ENCODE measurements at places on chromosomes 4 and X.

DNA sequence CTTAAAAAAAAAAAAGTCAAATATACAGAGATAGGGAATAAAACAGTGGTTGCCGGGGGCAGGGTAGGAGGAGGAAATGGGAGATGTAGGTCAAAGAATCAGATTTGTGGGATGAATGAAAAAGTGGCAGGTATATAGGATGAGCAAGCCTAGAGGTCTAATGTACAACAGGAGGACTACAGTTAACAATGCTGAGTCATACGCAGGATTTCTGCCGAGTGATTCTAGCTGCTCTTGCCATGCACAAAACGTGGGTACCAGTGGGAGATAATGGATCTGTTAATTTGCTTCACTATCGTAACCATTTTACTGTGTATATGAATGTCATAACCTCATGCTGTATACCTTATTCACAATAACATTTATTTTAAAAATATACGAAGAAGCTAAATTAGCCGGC, 10.7 kb upstream of the MTNR1A start:
- no peak for DNase-seq

DNA sequence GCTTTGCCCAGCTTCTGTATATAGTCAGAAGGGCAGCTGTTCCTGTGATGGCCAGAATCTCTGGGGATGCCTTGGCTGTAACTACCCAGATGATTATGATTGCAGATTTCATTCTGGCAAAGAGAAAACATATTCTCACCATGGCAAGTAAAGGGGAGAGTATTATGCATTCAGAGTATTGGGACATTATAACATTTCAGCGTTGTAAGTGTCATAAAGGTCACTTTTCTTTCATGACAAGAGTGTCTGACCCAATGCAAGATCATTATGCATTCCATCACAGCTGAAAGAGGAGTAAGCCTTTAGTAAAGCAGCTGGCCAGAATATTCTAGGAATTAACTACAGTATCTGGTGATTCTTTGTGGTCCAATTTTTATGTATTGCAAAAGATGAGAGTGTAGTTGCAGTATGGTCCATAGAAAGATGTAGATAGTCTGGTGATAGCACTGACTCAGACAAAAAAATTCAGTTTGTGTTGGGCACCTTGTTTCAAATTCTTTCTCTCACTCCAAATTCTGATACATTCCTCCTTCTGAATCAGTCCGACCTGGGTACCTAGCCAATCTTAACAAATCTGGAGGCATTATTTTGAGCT, 2366.3 kb downstream of the PCDH7 start:
- no peak for DNase-seq

DNA sequence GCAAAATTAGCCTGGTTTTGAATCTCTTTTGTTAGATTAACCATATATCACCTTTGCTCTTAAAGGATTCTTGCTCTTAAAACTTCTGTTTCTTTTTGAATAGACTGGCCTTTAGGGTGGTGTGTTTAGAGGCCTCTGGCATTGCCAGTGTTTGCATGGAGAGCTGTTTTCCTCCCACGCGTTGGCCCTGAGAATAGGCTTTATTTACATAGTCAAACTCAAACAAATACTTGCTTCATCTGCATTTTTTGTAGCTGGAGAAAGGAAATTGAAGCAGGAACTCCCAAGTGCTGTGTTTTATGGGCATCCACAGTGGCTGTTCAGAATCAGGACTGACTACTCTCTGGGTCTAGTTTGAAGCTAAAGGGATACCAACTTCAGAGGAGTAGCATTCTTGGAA, 2.7 kb downstream of the SHROOM2 start:
- DNase-seq: no peak

GRCh38 chrX:100447655-100448397, 37.8 kb upstream of the PCDH19 start:
- peak; percentile 7 for DNase-seq

All from B cell (primary cell).